ENCODE measurements at places on chromosomes 1 and 21. TPM values are rescaled to one million over a fixed set of nuclear protein-coding genes. Genes with fewer than 3 reads are reported as not detected.

- H3K27ac ChIP-seq = no peak overlapping the region
- DNase-seq = no peak
- H3K27me3 ChIP-seq = no peaks in the 10 kb centered on the region
- no peaks in the 10 kb centered on the region for H3K4me1 ChIP-seq
- no peaks in the 10 kb centered on the region for H3K36me3 ChIP-seq
Measured at GRCh38 chr1:92424381-92424780, 62.3 kb downstream of the GFI1 start.

DNA sequence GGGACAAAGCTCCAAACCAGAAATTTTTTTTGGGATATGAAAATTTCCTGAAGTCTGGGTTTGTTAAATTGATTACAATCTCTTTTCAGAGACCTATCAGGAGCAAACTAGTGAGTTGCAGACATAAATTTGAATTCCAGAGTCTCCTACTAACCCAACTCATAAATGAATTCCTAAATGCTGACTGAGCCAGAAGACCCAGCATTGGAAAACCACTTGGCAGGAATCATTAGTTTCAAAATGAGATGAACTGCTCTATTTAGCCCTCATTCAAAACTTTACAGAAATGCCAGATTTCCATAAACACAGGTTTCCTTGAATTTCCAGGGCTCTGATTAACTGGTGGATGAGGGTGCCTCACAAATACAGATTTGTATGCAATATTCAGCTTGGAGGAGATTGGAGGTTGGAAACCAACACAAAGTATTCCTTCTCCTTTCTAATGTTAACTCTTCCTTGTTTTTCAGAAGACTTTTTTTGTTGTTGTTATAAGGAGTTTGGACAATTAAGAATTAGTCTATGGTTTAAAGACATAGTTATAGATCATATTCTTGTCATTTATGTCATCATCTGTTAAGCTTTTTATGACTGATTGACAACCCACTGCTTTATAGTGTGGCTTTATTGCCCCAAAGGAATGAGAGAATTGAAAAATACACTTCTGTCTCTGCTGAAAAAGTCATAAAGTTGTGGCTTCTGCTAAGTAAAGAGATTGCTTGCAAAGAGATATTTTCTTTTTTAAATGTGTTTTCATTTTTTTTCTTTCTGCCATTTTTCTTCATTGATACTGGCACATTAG lies 222.8 kb downstream of the HLX start:
- no peak overlapping the region for H3K4me3 ChIP-seq
- peaks cover 23% of the 10 kb centered on the region for H3K27me3 ChIP-seq
- DNase-seq = no peak
- H3K36me3 ChIP-seq = peaks cover 2% of the 10 kb centered on the region

DNA sequence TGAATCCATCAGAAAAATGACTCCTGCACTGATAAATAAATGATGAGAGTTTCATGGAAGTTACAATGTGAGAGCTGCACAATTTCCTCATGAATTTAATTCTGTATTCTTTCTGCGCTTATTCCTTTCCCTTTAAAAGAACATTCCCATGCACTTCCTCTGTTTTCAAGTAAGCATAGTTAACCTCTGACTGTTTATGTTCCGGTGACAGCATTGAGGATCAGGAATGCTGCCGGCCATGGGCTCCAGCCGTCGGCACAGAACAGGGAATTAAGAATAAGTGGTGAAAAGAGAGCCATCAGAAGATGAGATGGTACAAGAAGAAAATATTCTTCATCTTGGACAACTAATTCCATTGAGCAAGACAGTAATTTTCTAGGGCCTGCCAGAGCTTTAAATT lies 65.3 kb downstream of the SUSD4 start:
- no peaks in the 10 kb centered on the region for H3K27me3 ChIP-seq
- H3K36me3 ChIP-seq = no peaks in the 10 kb centered on the region
- no peak overlapping the region for H3K27ac ChIP-seq
- DNase-seq = no peak
- no peak overlapping the region for H3K4me3 ChIP-seq
- no peaks in the 10 kb centered on the region for H3K4me1 ChIP-seq

DNA sequence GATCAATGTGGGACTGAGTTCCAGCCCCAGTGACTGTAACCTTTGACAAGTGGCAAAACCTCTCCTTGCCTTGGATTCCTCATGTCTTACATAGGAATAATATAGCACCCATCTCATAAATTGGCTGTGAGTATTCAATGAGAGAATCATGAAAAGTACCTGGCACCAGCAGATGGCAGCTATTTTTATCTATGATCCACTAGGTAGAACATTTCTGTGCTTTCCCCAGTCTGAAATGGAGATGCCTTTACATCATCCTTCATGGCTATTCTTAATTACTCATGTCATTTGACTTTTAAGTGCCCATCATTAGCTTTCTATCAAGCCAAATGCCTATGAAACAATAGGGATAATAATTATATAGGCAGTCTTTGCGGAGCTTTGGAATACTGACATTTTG lies 130.1 kb downstream of the TGFB2 start:
- H3K27ac ChIP-seq = no peak overlapping the region
- no peak for DNase-seq
- H3K36me3 ChIP-seq = no peaks in the 10 kb centered on the region
- peaks cover 3% of the 10 kb centered on the region for H3K4me1 ChIP-seq

- no peak for DNase-seq
- H3K27ac ChIP-seq = no peak overlapping the region
- peaks cover 11% of the 10 kb centered on the region for H3K4me1 ChIP-seq
Measured at GRCh38 chr1:53541761-53542550, 82.8 kb downstream of the DMRTB1 start.

GRCh38 chr1:216210081-216210480 lies 213.2 kb downstream of the USH2A start:
- DNase-seq = no peak
- H3K27me3 ChIP-seq = no peaks in the 10 kb centered on the region
- H3K27ac ChIP-seq = no peak overlapping the region
- H3K4me1 ChIP-seq = no peaks in the 10 kb centered on the region

DNA sequence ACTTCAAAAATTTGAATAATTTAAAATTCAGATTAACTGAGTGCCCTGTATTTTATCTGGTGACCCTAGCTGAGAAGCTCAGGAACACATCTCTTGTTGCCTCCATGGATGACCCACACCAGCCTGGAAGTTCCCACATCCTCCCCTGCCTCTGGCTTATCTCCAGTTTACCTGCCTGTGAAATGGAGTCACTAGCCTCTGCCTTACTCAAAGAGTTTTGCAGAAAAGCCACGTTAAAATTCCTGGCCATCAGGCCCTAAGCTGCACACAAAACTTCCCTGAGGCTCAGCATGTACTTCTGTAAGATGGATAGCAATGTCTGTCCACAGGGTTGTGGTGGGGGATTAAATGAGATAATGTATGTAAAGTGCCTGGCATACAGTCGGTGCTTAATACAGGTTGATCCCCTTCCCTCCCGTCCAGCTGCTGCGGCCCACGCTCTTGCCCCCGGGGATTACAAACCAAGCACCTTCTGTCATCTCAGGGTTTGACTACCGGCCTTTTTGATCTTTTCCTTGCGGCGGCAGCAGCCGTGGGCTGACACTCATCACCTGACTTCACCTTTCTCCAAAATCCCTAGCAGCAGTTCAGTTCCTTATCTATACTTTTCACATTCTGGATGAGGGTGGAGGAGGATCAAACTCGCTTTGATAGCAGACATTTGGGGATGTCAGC lies 136.5 kb downstream of the CSMD2 start:
- H3K27ac ChIP-seq = no peak overlapping the region
- peaks cover 6% of the 10 kb centered on the region for H3K27me3 ChIP-seq
- DNase-seq = no peak
- no peaks in the 10 kb centered on the region for H3K4me1 ChIP-seq
- no peaks in the 10 kb centered on the region for H3K36me3 ChIP-seq
- H3K4me3 ChIP-seq = no peak overlapping the region

Gene EVA1B
- 28.5 TPM for total RNA-seq

Gene DOCK7
- 92.0 TPM for total RNA-seq

Gene C4BPB
- total RNA-seq = not detected

- no peaks in the 10 kb centered on the region for H3K4me1 ChIP-seq
- no peak for DNase-seq
- no peak overlapping the region for H3K4me3 ChIP-seq
- no peak overlapping the region for H3K27ac ChIP-seq
- H3K27me3 ChIP-seq = peaks cover 6% of the 10 kb centered on the region
Measured at GRCh38 chr1:14439015-14439414, 159.5 kb upstream of the KAZN start.

- peak overlapping the region; percentile 69 for H3K4me3 ChIP-seq
- DNase-seq = peak; percentile 54
- H3K4me1 ChIP-seq = peaks cover 95% of the 10 kb centered on the region
- no peaks in the 10 kb centered on the region for H3K27me3 ChIP-seq
- H3K27ac ChIP-seq = peak overlapping the region; percentile 94
Measured at GRCh38 chr1:230153641-230154296, 86.7 kb downstream of the GALNT2 start.

GRCh38 chr1:31881688-31882000 lies 56.5 kb downstream of the PTP4A2 start:
- DNase-seq = no peak
- no peak overlapping the region for H3K27ac ChIP-seq
- H3K27me3 ChIP-seq = peaks cover 3% of the 10 kb centered on the region
- H3K4me1 ChIP-seq = no peaks in the 10 kb centered on the region

GRCh38 chr1:236543065-236543669 lies 19.4 kb downstream of the LGALS8 start:
- no peaks in the 10 kb centered on the region for H3K27me3 ChIP-seq
- H3K4me3 ChIP-seq = no peak overlapping the region
- peaks cover 10% of the 10 kb centered on the region for H3K36me3 ChIP-seq
- no peak for DNase-seq
- H3K4me1 ChIP-seq = no peaks in the 10 kb centered on the region
- H3K27ac ChIP-seq = no peak overlapping the region

DNA sequence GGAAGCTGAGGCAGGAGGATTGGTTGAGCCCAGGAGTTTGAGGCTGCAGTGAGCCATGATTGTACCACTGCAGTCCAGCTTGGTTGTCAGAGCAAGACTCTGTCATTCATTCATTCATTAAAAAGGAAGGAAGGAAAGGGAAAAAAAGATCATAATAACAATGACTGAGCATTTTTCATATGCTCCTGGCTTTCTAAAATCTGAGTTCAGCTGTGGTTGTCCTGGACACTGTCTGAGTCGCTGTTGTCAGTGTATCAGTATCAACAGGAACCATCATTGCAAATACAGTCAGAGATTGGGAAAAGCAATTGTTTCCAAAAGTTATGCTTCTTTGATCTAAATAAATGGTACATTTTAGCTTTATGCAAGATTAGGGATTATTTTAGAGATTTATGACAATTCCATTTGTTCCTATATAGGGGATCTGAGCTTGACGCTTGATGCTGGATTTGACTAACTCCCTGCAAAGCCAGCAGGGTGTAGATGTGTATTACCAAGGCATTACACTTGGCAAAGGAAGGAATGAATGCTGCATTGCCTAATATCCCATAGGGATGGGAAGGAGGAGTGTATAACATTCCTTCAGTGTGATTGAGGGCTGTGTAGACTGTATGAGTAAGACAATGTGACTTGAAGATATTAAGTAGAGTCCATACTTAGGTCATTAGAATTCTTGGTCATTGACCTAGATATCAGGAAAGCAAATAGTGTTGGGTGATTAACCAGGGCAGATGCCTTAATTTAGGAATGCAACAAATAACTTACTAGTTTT lies 100.2 kb downstream of the DISP1 start:
- H3K4me3 ChIP-seq = no peak overlapping the region
- no peaks in the 10 kb centered on the region for H3K27me3 ChIP-seq
- no peak for DNase-seq
- H3K36me3 ChIP-seq = peaks cover 16% of the 10 kb centered on the region
- no peak overlapping the region for H3K27ac ChIP-seq
- H3K4me1 ChIP-seq = no peaks in the 10 kb centered on the region

DNA sequence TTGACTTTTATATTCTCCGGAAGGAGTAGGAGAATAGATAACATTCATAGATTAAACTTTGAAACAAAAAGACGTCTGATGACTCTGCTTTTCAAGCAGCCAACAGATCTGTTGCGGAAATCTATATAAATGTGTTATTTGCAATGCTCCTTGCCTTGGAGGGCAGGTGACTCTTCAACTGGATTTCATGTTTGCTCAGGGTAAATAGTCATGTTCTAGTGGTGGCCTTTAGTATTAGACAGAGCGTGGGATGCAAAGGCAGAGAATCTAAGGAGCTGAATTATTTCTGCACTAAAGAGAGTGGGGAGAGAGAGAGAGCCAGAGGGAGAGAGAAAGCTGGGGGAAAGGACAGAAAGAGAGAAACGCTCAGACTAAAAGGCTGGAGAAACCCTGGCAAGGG lies 454.3 kb downstream of the AJAP1 start:
- DNase-seq = no peak
- H3K36me3 ChIP-seq = no peaks in the 10 kb centered on the region
- H3K4me3 ChIP-seq = no peak overlapping the region
- peaks cover 17% of the 10 kb centered on the region for H3K4me1 ChIP-seq
- peaks cover 40% of the 10 kb centered on the region for H3K27me3 ChIP-seq
- peak overlapping the region; percentile 51 for H3K27ac ChIP-seq

- H3K36me3 ChIP-seq = no peaks in the 10 kb centered on the region
- no peaks in the 10 kb centered on the region for H3K27me3 ChIP-seq
Measured at GRCh38 chr1:64343105-64343822, 126.7 kb upstream of the CACHD1 start.

DNA sequence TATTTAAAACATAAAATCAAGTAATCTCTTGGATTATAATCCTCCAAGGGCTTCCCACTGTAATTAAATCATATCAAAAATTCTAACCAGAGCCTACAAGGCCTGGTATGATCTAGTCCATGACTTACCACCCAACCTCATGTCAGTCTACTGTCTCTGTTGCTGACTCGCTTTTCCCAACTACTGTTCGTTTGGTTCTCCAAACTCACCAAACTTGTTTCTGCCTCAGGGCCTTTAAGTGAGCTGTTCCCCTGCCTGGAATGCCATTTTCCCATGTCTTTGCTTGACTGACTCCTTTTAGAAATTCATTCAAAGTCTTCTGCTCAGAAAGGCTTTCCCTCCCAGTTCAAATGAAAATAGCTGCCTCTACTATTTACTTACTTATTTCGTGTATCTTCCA lies 95.9 kb downstream of the ZC3H11B start:
- no peaks in the 10 kb centered on the region for H3K4me1 ChIP-seq
- no peak for DNase-seq
- no peak overlapping the region for H3K4me3 ChIP-seq
- no peak overlapping the region for H3K27ac ChIP-seq
- H3K36me3 ChIP-seq = no peaks in the 10 kb centered on the region
